Stimulated activated CD8-positive, alpha-beta memory T cell treated with anti-CD3 and anti-CD28 coated beads, Interleukin-4, amount 100 ng/mL, for 1 hour (primary cell): ENCODE measurements at places on chromosomes 12 and 14.

- no peak for DNase-seq
Observed at GRCh38 chr14:24607081-24607480, 2.4 kb downstream of the GZMH start.

GRCh38 chr12:17642340-17642650, 447.7 kb downstream of the RERGL start:
- no peak for DNase-seq

GRCh38 chr14:24132061-24132685, 1.7 kb downstream of the FITM1 start:
- DNase-seq, result no peak

DNA sequence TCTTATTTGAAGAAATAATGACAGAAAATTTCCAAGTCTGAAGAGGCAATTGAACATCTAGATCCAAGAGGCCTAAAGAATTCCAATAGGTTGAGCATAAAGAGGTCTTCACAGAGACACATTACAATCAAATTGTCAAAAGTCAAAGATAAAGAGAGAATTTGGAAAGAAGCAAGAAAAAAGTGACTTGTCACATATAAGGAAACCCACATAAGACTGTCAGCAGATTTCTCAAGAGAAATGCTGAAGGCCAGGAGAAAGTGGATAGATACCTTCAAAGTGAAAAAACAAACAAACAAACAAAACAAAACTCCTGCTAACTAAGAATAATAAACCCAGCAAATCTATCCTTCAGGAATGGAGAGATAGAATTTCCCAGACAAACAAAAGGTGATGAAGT, 118.1 kb upstream of the LGR5 start:
- DNase-seq, result no peak

GRCh38 chr12:113519464-113520307, 48.0 kb upstream of the LHX5 start:
- DNase-seq, result no peak

DNA sequence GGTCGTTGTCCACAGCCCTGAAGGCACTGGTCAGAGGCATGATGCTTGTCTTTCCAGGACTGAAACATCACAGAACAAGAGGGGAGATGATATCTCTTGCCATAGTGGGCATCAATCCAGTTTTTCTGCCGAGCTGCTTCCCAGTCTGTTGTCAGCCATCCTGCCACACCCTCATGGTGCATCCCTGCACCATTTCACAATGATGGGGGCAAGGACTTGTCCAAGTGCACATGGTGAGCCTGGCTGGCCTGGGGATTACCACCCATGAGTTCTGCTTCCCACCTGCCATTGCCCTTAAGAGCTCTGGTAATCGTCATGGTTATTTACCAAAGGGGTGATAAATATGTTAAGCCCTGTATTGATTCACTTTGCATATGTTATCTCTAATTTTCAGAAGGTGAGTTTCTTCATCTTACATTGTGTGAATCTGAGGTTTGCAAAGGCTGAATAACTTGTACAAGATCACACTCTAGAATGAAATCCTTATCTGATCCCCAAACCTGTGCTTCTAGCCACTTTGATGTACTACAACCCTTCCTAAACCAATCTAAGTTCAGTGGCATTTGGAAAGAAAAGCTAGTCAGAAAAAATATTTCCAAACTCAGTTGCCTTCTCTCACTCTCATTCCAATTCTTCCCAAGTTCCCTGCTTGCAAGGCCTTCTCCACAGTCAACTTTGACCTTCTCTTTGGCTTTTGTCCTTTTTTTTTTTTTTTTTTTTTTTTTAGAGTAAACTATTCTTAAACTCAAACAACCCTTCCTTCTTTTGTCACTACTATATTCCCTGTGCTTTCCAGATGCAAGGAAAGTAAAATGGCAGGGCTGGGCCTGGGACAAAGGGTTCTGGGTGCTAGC, 2.3 kb downstream of the AVIL start:
- DNase-seq, result no peak

DNA sequence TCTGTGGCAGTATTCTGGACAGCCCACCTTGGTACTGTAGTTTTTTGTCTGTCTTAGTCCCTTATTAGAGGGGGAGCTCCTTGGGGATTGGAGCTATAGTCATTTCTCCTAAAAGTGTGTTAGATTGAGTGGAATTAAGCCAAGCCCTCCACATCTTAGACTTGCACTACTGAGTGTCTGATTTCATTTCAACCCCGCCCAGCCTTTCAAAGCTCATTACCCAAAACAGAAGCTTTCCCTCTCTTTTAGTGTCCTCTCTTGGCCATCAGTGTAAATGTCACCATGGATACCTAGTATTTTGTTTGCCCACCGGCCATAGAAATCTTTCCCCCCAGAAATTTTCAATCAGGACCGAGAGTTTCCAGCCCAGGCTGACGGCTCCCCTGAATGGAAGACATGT, 74.5 kb downstream of the LRRC74A start:
- DNase-seq, result no peak

- no peak for DNase-seq
Observed at GRCh38 chr12:128807161-128807724, 16.5 kb downstream of the SLC15A4 start.

DNA sequence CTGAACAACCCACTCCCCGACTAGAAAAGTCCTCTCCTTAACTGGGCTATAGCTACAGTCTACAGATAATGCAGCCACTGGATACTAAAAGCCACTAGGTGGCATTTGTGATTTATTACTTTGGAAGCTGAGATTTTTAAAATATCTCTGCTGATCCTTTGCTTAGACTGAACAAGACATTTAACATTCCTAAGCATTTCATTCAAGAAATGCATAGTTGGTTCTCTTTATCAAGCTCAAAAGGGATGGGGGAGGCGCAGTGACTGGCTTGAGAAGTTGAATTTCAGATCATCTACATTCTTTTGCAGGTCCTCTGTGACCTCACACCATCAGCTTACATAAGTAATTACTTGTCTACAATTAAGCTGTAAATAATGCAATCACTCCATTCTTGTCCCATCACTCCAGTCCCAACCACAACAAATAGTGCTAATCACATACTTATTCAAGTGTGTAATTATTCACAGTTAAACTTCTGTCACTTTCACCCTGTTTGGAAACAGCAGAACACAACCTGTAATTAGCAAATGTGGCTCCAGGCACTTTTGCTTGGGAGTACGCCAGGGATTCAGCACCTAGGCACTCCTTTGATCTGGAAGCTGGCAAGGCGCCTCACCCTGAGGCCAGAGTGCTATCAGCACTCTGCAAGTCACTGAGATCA, 203.6 kb downstream of the NOVA1 start:
- no peak for DNase-seq

DNA sequence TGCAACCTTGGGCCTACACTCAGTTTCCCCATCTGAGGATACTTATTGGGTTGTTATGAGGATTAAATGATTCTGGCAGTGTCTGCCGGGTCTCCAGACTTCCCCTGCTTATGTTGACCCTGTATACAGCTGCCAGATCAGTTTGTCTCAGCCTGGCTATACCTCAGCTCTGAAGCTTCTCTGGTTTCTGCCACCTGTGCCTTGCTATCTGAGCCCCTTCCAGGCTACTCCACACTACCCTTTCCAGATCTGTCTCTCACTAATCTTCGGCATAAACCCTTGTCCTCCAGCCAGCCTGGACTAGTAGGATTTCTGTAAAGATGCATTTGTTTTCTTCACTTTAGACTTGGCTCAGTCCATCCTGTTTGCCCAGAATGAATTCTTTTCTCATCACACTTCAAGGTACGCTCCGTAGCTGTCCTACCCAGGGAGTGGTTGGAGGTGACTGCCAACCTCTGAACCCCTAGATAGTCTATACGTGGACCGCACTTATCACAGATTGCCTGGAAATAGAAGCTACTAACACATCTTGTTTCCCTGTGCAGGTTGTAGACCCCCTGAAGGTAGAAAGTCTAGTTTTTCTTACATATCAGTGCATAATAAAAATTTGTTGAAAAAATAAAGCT, 422.4 kb downstream of the RAD51B start:
- no peak for DNase-seq

DNA sequence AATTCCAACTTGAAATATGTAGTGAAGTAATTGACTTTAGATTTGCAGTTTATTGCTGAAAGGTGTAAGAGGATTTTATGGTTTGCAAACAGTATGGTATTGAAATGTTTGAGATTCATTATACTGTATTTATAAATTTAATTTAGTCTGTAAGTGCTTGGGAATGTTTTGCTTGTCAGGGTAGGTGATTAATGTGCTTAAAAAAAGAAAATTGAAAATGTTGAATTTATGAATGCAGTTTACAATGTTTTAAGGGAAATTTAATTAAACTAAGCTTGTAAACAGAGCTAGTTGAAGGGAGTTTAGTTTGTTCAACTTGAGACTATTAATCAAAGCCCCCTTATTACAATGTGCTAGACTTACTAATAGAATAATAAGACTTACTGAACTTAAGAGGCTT, 18.0 kb upstream of the CRY1 start:
- DNase-seq, result no peak

GRCh38 chr12:118164798-118165486, 29.0 kb downstream of the PEBP1 start:
- no peak for DNase-seq

- DNase-seq, result no peak
Observed at GRCh38 chr12:12612358-12612757, 682 bp downstream of the CREBL2 start.

DNA sequence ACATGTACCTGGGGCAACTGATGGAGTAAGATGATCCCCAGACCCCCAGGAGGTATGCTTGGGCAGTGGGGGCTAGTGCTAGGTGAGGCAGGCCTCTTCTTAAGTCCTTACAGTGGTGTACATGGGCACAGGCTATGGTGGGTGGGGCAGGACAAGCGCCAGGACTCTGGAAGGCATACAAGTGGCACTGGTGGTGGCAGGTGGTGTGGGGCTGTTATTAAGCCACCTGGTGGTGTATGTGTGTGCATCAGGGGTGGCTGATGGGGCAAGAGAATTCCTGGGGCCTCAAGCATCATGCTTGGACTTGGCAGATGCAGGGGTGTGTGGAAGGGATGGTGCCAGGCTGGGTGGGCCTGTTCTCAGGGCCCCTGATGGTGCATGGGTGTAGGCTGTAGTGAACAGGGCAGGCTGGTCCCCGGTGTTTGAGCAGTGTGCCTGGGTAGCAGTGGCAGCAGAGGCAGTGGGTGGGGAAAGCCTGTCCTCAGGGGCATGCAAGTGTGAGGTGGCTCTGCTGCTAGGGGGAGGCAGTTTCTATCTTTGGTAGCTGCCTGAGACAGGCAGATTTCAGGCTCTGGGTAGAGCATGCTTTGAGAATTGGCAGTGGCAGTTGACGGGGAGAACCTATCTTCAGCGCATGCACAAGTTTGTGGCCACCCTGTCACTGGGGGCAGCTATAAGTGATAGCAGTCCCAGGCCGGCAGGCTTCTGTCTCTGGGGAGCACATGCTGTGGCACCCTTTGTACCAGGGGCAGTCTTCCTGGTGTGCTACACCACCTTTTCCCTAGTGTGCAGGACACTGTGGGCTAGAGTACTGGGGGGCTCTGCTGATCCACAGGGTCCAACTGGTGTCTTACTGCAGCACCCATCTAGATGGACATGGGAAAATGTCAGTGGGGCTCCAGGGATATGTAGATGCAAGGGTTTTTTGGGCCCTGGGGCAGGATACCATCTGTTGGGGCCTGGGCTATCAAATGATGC, 52.6 kb upstream of the ABCD2 start:
- no peak for DNase-seq

GRCh38 chr14:104292084-104292970, 153.9 kb downstream of the KIF26A start:
- no peak for DNase-seq

DNA sequence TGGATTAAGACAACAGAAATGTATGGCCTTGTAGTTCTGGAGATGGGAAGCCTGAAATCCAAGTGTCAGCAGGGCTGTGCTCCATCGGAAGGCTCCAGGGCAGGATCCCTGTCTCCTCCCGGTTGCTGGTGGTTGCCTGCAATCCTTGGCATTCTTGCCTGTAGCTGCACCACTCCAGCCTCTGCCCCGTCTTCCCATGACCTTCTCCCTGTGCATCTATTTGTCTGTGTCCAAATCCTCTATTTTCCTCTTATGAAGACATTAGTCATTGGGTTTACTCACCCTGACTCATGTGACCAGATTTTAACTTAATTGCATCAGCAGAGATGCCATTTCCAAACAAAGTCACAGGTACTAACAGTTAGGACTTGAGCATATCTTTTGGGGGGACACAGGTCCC, 15.1 kb downstream of the TUNAR start:
- DNase-seq, result no peak

DNA sequence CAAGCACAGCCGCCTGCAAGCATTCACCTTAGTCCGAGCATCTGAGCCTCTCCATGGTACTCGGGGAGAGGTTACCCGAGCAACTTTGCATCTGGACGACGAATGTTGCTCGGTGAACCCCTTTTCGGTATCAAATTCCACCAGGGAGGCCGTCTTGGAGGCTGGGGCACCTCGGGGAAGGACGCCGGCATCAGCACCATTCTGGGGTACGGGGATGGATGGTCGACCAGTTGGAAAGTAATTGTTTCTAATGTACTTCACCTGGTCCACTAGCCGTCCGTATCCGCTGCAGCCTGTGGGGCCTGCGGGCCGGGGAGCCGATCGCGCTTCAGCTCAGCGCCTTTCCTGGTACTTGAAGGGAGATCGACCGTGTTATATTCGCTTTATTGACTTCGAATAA, 161.7 kb upstream of the RTL1 start:
- no peak for DNase-seq

DNA sequence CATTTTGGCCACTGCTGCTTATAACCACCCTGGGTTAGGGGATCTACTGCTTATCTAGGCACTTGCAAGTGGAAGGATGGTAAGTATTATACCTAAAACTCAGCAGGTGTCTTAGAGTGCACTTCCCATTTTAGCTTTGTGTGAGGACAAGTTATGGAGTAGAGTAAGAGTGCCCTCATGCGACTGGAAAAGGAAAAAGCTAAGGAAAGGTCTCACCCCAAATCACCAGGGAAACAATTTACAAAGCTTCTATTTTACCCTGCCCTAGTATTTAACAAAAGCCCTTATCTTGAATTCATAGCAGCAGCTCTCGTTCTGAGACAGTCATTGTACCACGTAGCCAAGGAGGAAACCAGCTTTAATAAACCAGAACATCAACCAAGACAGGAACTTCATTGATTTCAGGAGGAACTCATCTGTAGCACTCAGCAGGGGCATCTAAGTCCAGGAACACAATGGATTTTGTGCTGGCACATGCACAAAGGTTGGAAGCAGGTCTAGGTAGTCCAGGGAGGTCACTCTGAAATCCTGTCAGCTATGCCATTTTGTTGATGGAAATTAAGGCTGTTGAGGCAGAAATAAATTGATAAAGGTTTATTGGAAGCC, 2.9 kb downstream of the RDH12 start:
- peak; percentile 6 for DNase-seq

GRCh38 chr14:70812124-70812818, 3.0 kb upstream of the MAP3K9 start:
- no peak for DNase-seq

DNA sequence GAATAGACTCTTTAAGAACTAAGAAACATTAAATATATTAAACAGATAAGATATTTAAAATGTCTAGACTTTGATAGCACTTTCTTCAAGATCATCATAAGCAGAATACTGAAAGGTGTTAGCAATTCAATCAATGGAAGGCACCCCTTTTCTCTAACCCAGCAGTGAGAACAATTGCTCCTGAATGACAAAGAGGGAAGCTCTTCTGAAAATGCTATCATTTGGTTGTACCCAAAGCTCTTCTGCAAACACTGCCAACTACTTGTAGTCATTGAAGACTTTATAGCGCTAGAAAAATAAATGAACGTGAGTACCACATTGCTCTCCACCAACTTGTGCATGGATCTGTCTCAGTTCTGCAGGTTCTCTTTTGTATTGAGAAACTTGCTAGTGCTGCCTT, 62.2 kb upstream of the LMO3 start:
- DNase-seq, result no peak
